ENCODE measurements at places on chromosomes 6 and 20.

DNA sequence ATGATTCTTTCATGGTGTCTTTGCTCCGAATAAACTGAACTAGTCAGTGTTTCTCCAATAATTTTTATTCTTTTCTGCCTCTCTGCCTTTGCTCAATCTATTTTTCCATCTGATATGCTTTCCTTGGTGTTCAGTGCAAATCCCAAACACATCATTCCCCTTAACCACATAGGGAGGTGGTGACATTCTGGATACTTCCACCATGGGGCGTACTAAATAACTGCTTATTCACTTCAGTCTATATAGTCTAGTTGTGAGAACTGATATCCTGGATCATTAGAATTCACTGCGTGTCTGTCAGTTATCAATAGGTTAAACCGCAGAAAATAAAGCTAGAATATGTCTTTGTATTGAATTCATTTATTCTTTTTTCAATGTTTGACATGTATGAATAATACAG, 83.1 kb downstream of the KCNQ5 start:
- no peak overlapping the region for H3K27ac ChIP-seq
- no peaks in the 10 kb centered on the region for H3K27me3 ChIP-seq
- H3K4me3 ChIP-seq, result no peak overlapping the region
- H3K4me1 ChIP-seq, result no peaks in the 10 kb centered on the region

- H3K27me3 ChIP-seq, result no peaks in the 10 kb centered on the region
- DNase-seq, result no peak
- H3K27ac ChIP-seq, result no peak overlapping the region
- H3K36me3 ChIP-seq, result no peaks in the 10 kb centered on the region
- H3K4me1 ChIP-seq, result peaks cover 11% of the 10 kb centered on the region
These were observed 89.2 kb downstream of the NOL4L start for GRCh38 chr20:32495949-32496348.

GRCh38 chr6:30163090-30163917, at the start of gene TRIM15:
Gene TRIM15 (plus strand): TSS chr6:30163546. CDS start chr6:30163685, 139 bp downstream.
- no peak within 1 kb of the TSS for H3K4me3 ChIP-seq
- 0 out of 2 replicates have a peak, but pooled peaks cover 5% of the 10 kb centered on the region for H3K27me3 ChIP-seq
- no peaks in the 10 kb centered on the region for H3K4me1 ChIP-seq
- H3K36me3 ChIP-seq, result no peaks in the 10 kb centered on the region
- no peak for DNase-seq

- H3K36me3 ChIP-seq, result no peaks in the 10 kb centered on the region
- H3K27me3 ChIP-seq, result no peaks in the 10 kb centered on the region
- H3K27ac ChIP-seq, result no peak overlapping the region
- no peak for DNase-seq
These were observed 14.3 kb downstream of the PARD6B start for GRCh38 chr20:50745634-50746137.

DNA sequence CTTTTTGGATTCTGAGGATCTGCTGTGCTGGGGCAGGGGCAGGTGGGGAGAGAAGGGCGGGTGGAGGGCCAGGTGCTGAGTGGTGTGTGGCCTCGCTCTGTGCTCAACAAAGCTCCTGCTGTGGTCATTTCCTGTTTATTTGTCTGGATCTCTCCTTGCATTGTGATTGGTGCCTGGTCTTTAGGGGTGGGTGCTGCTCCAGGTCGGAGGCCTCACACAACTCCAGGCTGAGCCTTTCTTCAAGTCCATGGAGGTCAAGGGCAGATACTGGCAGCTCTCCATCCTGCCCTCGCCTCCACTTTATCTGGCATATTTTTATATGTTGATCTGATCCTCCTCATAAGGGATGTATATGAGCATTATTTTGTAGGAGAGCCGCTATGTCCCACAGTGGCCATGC, 36.2 kb downstream of the HLA-F start:
- no peaks in the 10 kb centered on the region for H3K36me3 ChIP-seq
- no peaks in the 10 kb centered on the region for H3K4me1 ChIP-seq
- H3K27me3 ChIP-seq, result 0 out of 2 replicates have a peak, but pooled peaks cover 7% of the 10 kb centered on the region
- DNase-seq, result no peak
- no peak overlapping the region for H3K4me3 ChIP-seq
